Hematopoietic multipotent progenitor cell treated with erythropoietin and hydrocortisone succinate and interleukin-3 and kit ligand, for 8 days (in vitro differentiated cells): ENCODE measurements at places on chromosomes 1 and 21.

DNA sequence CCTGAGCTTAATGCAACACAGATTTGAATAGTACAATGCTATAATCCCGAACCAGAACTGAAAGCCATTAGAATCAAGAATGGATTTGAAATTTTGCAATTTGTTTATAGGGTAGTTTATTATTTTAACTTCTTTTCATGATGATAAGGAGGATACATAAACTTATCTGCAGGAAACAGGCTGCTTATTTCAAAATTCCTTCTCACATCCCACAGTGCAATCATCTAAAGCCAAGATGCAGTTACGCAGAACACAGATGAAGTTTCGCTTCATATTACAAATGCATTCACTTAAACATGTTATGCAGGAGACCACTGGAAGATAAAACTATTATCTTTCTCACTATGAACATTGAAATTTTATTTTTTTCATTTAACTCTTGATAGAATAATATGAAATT is 1019.6 kb downstream of the PLA2G4A start:
- no peak for DNase-seq

- DNase-seq: no peak
Observed at GRCh38 chr1:20948101-20948500, 161.0 kb upstream of the HP1BP3 start.

- DNase-seq: no peak
Observed at GRCh38 chr1:64546013-64546412, 76.1 kb downstream of the CACHD1 start.

DNA sequence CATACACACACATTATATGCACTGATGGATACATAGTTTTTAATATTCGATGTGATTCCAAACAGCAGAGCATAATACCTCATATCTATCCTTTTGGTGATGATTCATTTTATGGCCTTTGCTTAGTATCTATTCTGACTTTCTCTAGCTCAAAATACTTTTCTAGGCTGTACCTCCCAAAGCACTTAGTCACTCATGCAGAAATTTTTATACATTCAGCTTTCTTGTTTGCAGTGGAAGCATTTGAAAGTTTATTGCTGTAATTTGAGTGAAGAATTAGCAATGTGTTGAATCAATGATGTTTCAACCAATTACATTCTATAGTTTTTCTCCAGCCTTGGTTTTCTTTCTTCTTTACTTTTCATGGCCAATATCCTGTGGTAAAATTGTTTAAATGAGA is 66.7 kb downstream of the LBR start:
- DNase-seq: no peak

DNA sequence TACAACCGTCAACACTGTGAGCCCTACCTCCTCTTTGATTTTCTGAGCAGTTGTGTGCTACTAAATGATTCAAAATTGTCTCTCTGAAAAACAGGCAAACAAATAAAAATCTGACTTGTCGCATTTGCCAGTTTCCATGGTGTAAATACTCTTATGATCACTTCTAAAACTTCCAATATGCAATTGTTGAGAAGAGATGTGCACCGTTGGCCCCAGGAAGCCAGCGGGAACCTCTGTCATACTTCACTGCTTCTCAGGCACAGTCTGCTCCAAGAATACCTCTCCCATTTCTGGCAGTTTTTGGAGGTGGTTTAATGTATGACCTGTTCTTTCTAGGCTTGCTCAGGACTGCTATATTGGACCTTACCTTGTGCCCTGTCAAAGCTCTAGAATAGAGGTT is 196.0 kb upstream of the NCAM2 start:
- no peak for DNase-seq

- DNase-seq: no peak
Observed at GRCh38 chr1:190908691-190909090, 431.0 kb upstream of the BRINP3 start.

- DNase-seq: no peak
Observed at GRCh38 chr1:244857761-244858160, 6.6 kb downstream of the HNRNPU start.
